ENCODE measurements at places on chromosomes 3 and 15.

GRCh38 chr3:16307832-16308531 lies 43.0 kb downstream of the OXNAD1 start:
- no peak for DNase-seq

- no peak for DNase-seq
Observed at GRCh38 chr3:13564751-13565560, 16.0 kb downstream of the FBLN2 start.

DNA sequence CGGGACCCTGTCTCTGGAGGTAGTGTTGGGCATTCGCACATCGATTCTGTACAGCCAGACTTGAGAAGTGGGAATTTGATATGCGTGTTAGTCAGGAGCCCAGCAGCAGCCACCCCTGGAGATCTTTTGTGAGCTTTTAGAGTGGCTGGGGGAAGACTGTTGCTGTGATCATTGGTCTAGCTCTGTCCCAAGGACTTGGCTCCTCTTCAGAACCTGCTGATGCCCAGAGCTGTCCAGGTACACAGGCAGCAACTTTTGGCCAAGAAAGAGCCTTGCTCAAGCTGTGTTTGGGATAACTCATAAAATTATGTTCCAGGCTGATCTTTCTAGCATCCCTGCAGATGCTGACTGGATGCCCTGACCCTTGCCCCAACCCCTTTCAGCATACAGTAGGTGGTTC lies 29.3 kb downstream of the LIMD1 start:
- DNase-seq, result no peak

- DNase-seq, result no peak
Observed at GRCh38 chr3:12969486-12969885, 103.7 kb downstream of the IQSEC1 start.
